ENCODE measurements at places on chromosomes 12 and 14. TPM values are rescaled to one million over a fixed set of nuclear protein-coding genes. Genes with fewer than 3 reads are reported as not detected.

The ANO2 gene
- 8.3 TPM for polyA plus RNA-seq

The CDCA4 gene
- 8.0 TPM for polyA plus RNA-seq

The ZNF140 gene
- polyA plus RNA-seq = 14.0 TPM

The RDH16 gene
- 0.11 TPM for polyA plus RNA-seq

The ADAM20 gene
- 0.01 TPM for polyA plus RNA-seq

The SYCP3 gene
- 0.05 TPM for polyA plus RNA-seq

The RIPK3 gene
- 23.4 TPM for polyA plus RNA-seq

The MYF5 gene
- polyA plus RNA-seq = not detected

The SMCO2 gene
- 0.16 TPM for polyA plus RNA-seq

The HSPA2 gene
- 6.9 TPM for polyA plus RNA-seq

The GPRC5D gene
- 0.14 TPM for polyA plus RNA-seq

The GALNT8 gene
- polyA plus RNA-seq = 0.30 TPM

The POTEM gene
- polyA plus RNA-seq = not detected

The KRT6C gene
- polyA plus RNA-seq = 0.08 TPM

The KLHL33 gene
- 0.03 TPM for polyA plus RNA-seq

The SRP54 gene
- polyA plus RNA-seq = 46.8 TPM

The P2RX2 gene
- polyA plus RNA-seq = 0.05 TPM

The TEX52 gene
- polyA plus RNA-seq = not detected

The TRHDE gene
- polyA plus RNA-seq = 0.19 TPM

The GDF3 gene
- 0.35 TPM for polyA plus RNA-seq

The RFX4 gene
- not detected for polyA plus RNA-seq

The DAO gene
- polyA plus RNA-seq = 0.08 TPM

The PDZRN4 gene
- 0.05 TPM for polyA plus RNA-seq

The SPTB gene
- polyA plus RNA-seq = 1.2 TPM

The TAS2R13 gene
- polyA plus RNA-seq = not detected

The SHMT2 gene
- 97.0 TPM for polyA plus RNA-seq

The HOXC13 gene
- not detected for polyA plus RNA-seq

The AKT1 gene
- polyA plus RNA-seq = 142 TPM

The SDR9C7 gene
- polyA plus RNA-seq = not detected

The INSM2 gene
- polyA plus RNA-seq = 0.02 TPM

The LTBP2 gene
- 18.2 TPM for polyA plus RNA-seq

The LHX5 gene
- not detected for polyA plus RNA-seq

The LRRC10 gene
- not detected for polyA plus RNA-seq

The SDR39U1 gene
- 63.9 TPM for polyA plus RNA-seq

The COX8C gene
- not detected for polyA plus RNA-seq

The HOTAIR gene
- not detected for polyA plus RNA-seq

The FBLN5 gene
- 43.1 TPM for polyA plus RNA-seq

The CIROP gene
- polyA plus RNA-seq = not detected

The TGFB3 gene
- 7.7 TPM for polyA plus RNA-seq

The FOXM1 gene
- polyA plus RNA-seq = 1.6 TPM

The IL26 gene
- polyA plus RNA-seq = not detected

The PLD4 gene
- 0.71 TPM for polyA plus RNA-seq

The OTX2 gene
- polyA plus RNA-seq = not detected

The CLEC6A gene
- 0.20 TPM for polyA plus RNA-seq

The ACSS3 gene
- 5.3 TPM for polyA plus RNA-seq

The SPIC gene
- polyA plus RNA-seq = not detected

The SDSL gene
- polyA plus RNA-seq = 25.8 TPM

The GYS2 gene
- 0.10 TPM for polyA plus RNA-seq

The DTX3 gene
- 23.2 TPM for polyA plus RNA-seq

Measured in lung (tissue), 17 donors.